ENCODE measurements at places on chromosomes 6 and 20.

- no peak for DNase-seq
- no peaks in the 10 kb centered on the region for H3K36me3 ChIP-seq
- H3K27me3 ChIP-seq = no peaks in the 10 kb centered on the region
- H3K27ac ChIP-seq = no peak overlapping the region
- H3K4me3 ChIP-seq = no peak overlapping the region
These were observed 217.9 kb downstream of the PLCB4 start for GRCh38 chr20:9286501-9287461.

DNA sequence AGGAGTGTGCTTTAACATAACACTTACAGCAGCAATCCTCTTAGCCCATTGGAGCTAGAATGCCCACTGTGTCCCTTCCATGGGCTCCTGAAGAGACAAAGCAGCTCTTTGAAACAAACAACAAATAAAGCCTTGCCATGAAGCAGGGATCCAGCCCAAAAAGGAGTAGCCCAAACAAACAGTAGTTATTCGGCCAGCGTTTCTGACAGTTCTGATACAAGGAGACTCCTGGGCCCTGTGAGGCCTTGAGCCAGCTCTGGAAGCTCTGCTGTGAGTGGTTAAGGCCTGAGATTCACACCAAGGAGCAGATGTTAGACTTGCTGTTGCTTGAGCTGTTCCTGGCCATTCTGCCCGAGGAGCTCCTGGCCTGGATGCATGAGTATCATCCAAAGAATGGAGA, 16.9 kb upstream of the ZSCAN16 start:
- no peaks in the 10 kb centered on the region for H3K27me3 ChIP-seq
- no peak for DNase-seq
- no peak overlapping the region for H3K27ac ChIP-seq
- H3K4me3 ChIP-seq = no peak overlapping the region
- no peaks in the 10 kb centered on the region for H3K36me3 ChIP-seq

DNA sequence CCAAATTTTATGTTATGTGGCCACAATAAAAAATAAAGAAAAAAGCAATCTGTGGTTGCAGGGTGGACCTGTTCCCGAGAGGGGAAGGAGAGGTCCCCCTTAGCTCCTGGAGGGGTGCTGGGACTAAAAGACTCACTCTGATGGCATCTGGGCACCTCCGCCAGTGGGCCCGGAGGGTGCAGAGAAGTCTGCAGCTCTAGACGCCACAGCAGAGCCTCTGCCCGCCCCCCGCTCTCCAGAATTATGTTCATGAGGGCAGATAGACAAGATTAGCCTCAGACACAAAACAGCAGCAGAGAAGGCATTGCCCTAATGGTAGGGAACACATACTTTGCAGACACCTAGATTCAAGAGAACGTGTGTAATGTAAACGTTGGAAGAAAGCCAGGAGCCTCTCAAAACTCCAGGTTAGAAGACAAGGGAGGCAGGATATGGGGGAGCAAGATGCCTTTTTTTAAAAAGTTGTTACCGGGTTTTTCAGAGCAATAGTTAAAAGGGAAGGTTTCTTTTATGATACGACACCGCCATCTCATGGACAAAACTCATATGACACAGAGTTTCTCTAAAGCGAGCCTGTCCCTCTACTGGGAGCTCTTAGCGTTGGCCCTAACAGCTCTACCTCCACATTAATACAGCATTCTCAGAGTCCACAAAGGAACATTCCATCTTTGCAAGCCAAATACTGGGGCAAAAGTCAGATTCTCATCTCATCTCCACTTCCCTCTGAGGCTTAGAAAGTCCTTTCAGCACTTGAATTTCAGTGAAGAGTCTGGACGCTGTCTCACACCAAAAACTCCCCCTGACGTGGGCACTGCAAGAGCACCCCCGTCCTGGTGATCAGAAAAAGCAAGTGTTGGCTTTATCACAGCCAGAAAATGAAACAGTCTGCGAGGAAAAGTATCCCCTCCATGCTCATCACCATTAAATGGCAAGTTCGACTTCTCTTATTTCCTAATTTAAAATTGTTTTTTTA, 47.2 kb downstream of the FOXF2 start:
- H3K27me3 ChIP-seq = no peaks in the 10 kb centered on the region
- H3K4me3 ChIP-seq = no peak overlapping the region
- no peaks in the 10 kb centered on the region for H3K36me3 ChIP-seq
- H3K4me1 ChIP-seq = peaks cover 4% of the 10 kb centered on the region
- peak; percentile 73 for DNase-seq
- H3K27ac ChIP-seq = no peak overlapping the region

DNA sequence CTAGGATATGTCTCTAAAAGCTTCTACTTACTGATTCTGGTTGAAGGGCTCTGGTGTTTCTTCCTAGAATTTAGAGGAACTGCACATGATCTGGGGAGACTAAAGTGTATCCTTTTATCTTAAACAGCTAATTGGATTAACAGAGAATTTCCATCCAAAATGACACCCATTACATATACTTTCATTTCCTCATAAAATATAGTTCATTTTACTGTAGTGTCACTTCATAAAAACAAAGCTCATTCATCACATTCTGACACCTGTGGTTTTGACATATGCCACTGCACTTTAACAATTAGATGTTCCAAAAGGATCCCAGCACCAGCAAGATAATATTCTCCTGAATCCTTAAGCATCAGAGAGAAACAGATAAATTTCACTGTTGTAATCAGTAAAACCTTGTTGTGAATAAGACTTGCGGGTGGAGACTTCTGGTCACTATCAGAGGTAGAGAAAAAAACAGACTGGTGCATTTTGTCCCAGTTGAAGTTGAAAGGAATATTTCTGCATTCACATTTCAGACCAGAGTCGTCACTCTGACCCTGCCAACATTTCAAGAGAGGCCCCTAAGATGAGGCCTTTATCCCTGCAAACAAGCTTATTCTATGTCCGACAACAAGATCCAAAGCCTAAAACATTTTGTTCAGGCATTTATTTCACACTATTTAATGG, 175.3 kb upstream of the BMP5 start:
- peaks cover 2% of the 10 kb centered on the region for H3K4me1 ChIP-seq
- H3K4me3 ChIP-seq = no peak overlapping the region
- no peaks in the 10 kb centered on the region for H3K27me3 ChIP-seq
- H3K27ac ChIP-seq = no peak overlapping the region
- H3K36me3 ChIP-seq = no peaks in the 10 kb centered on the region
- no peak for DNase-seq

GRCh38 chr6:97019315-97019714, 94.8 kb downstream of the KLHL32 start:
- no peak overlapping the region for H3K4me3 ChIP-seq
- H3K4me1 ChIP-seq = no peaks in the 10 kb centered on the region
- H3K36me3 ChIP-seq = no peaks in the 10 kb centered on the region
- DNase-seq = no peak

GRCh38 chr6:139149383-139149782, 14.5 kb downstream of the HECA start:
- DNase-seq = no peak
- no peaks in the 10 kb centered on the region for H3K27me3 ChIP-seq
- peaks cover 12% of the 10 kb centered on the region for H3K4me1 ChIP-seq
- H3K4me3 ChIP-seq = no peak overlapping the region
- peak overlapping the region; percentile 14 for H3K27ac ChIP-seq

- no peaks in the 10 kb centered on the region for H3K36me3 ChIP-seq
- H3K4me3 ChIP-seq = no peak overlapping the region
- H3K4me1 ChIP-seq = peaks cover 2% of the 10 kb centered on the region
- no peak for DNase-seq
- no peak overlapping the region for H3K27ac ChIP-seq
These were observed 52.1 kb upstream of the SNX9 start for GRCh38 chr6:157770946-157771345.

- no peak overlapping the region for H3K4me3 ChIP-seq
- H3K4me1 ChIP-seq = no peaks in the 10 kb centered on the region
- DNase-seq = no peak
- no peaks in the 10 kb centered on the region for H3K27me3 ChIP-seq
- H3K27ac ChIP-seq = no peak overlapping the region
- no peaks in the 10 kb centered on the region for H3K36me3 ChIP-seq
These were observed 184.4 kb downstream of the PTPRK start for GRCh38 chr6:128335963-128336362.

GRCh38 chr20:43579861-43580793, 10.6 kb upstream of the IFT52 start:
- no peak overlapping the region for H3K4me3 ChIP-seq
- no peaks in the 10 kb centered on the region for H3K4me1 ChIP-seq
- no peak overlapping the region for H3K27ac ChIP-seq
- no peaks in the 10 kb centered on the region for H3K27me3 ChIP-seq
- no peak for DNase-seq

- H3K27me3 ChIP-seq = no peaks in the 10 kb centered on the region
- no peak overlapping the region for H3K27ac ChIP-seq
- no peak overlapping the region for H3K4me3 ChIP-seq
- H3K36me3 ChIP-seq = no peaks in the 10 kb centered on the region
- H3K4me1 ChIP-seq = no peaks in the 10 kb centered on the region
These were observed 78.0 kb downstream of the FGD2 start for GRCh38 chr6:37083243-37084138.

GRCh38 chr6:35454391-35455110, 2.4 kb downstream of the FANCE start:
- H3K4me3 ChIP-seq = no peak overlapping the region
- peak overlapping the region; percentile 28 for H3K27ac ChIP-seq
- no peaks in the 10 kb centered on the region for H3K27me3 ChIP-seq
- no peak for DNase-seq
- peaks cover 41% of the 10 kb centered on the region for H3K36me3 ChIP-seq

DNA sequence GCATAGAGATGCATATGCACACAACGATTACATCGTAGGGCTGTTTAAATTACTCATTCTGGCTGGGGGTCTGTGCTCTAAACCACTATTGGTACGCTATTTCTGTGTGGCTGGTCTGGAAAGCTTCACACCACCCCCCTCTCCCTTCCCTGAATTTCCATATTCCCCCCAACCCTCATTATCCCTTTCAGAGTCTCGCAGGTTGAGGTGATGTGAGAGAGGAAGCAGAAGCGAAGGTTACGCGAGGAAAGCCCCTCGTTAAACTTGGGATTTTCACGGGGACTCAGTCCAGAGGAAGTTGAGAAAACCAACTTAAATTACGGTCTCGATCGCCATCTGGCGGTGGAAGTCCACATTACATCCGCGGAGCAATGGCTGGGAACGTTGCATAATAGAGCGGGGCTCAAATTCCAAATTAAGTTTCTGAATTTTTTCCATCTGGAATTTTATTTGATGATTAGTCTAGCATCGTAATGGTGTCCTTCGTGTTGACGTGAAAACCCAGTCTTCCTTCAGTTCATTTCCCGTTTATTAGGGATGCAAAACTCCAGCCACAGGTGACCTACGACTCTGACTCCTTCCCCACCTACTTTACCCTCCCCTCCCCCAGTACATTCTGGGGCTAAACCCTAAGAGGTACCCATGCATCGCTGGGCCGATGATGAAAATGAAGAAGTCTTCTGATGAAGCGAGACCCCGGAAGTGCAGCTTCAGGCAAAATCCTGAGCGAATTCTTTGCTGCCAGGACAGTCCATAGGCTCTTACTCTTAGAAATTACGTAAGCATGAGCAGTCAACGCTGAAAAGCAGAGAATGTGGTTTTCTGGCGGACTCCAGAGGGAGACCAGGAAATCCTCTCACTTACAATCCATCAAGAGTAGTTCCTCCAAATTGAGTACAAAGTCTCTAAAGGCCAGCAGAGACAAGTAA, 19.7 kb downstream of the HLA-DOB start:
- H3K27ac ChIP-seq = no peak overlapping the region
- H3K4me3 ChIP-seq = no peak overlapping the region
- DNase-seq = peak; percentile 72

DNA sequence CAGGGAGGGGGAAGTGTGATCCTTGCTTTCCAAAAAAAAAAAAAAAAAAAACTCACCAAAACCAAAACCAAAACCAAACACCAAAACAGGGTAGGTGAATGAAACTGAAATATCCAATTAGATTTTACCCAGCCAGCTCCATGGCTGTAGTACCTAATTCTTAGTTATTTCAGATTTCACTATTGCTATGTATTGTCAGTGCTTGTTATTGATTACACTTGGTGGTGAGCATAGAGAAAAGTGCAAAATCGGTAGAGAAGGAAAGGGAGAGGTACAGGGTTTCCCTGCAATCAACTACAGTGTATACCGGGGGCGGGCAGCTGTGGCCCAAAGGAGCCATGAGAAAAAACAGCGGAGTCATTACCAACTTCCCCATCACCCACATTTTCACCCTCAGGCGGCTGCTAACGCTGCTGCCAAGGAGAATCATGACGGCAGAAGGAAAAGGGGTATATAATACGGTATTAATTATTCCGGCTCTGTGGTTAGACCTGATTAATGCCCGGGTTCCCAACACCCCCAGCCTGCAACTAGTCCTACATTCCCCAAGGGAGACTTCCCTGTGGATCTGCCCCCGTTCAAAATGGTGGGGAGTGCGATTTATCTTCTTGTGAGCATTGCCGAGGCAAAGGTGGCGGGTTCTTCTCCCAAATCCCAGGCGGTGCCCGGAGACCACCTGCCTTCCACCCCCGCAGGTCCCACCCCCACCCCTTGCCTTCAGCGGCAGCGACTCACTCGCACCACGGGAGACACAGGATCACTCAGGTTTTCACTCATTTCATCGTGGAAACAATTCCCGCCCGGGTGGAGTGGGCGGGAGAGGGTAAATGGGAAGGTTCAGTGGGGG, at the start of gene C6orf62:
C6orf62 (minus strand) TSS at position 30 of the 847 bp plus-strand sequence. CDS start 486 bp downstream, outside the sequence.
- peaks cover 51% of the 10 kb centered on the region for H3K36me3 ChIP-seq
- DNase-seq = peak; percentile 6
- no peaks in the 10 kb centered on the region for H3K27me3 ChIP-seq
- no peak within 1 kb of the TSS for H3K27ac ChIP-seq

- H3K36me3 ChIP-seq = no peaks in the 10 kb centered on the region
- no peaks in the 10 kb centered on the region for H3K4me1 ChIP-seq
- no peak overlapping the region for H3K4me3 ChIP-seq
- H3K27ac ChIP-seq = no peak overlapping the region
These were observed 83.0 kb upstream of the SGK1 start for GRCh38 chr6:134400941-134401340.

- peaks cover 2% of the 10 kb centered on the region for H3K27me3 ChIP-seq
- no peak overlapping the region for H3K27ac ChIP-seq
- no peak for DNase-seq
- no peak overlapping the region for H3K4me3 ChIP-seq
- peaks cover 3% of the 10 kb centered on the region for H3K4me1 ChIP-seq
These were observed 21.3 kb upstream of the MICB start for GRCh38 chr6:31476515-31477139.

GRCh38 chr6:122289762-122290539, 109.5 kb upstream of the HSF2 start:
- DNase-seq = no peak
- no peak overlapping the region for H3K27ac ChIP-seq
- no peaks in the 10 kb centered on the region for H3K27me3 ChIP-seq

DNA sequence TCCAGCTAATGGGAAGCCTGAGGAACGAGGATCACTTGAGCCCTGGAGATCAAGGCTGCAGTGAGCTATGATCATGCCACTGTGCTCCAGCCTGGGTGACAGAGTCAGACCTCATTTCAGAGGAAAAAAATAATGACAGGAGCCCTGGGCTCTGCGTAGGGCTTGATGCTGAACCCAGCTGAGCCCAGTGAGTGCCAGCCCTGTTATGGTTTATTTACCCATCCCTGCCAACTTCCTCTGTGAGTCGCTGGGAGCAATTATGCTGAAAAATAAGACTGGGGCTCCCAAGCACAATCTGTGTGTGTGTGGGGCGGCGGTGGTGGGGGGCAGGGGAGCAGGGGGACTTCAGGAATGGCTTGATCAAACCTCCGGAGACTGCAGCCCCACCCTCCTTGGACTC, 75.9 kb upstream of the PMEPA1 start:
- H3K4me3 ChIP-seq = no peak overlapping the region
- no peaks in the 10 kb centered on the region for H3K36me3 ChIP-seq
- no peaks in the 10 kb centered on the region for H3K4me1 ChIP-seq
- no peaks in the 10 kb centered on the region for H3K27me3 ChIP-seq
- DNase-seq = no peak
- H3K27ac ChIP-seq = no peak overlapping the region

All from neuronal stem cell (in vitro differentiated cells).